ENCODE measurements at places on chromosomes 4 and X.

- no peak for DNase-seq
- H3K27me3 ChIP-seq, result no peaks in the 10 kb centered on the region
- no peaks in the 10 kb centered on the region for H3K4me1 ChIP-seq
- no peak within 1 kb of the TSS for H3K27ac ChIP-seq
- 0 out of 2 replicates have a peak within 1 kb of the TSS, but pooled peaks have one; percentile 5 for H3K4me3 ChIP-seq
These were observed at the start of gene NDST4 for GRCh38 chr4:115113506-115114106. Gene NDST4 (minus strand): TSS chr4:115113620. CDS start chr4:115077036, 36,584 bp downstream.

- no peak overlapping the region for H3K4me3 ChIP-seq
- H3K27me3 ChIP-seq, result no peaks in the 10 kb centered on the region
- peaks cover 2% of the 10 kb centered on the region for H3K4me1 ChIP-seq
- no peaks in the 10 kb centered on the region for H3K36me3 ChIP-seq
- DNase-seq, result no peak
These were observed 14.7 kb downstream of the TBC1D14 start for GRCh38 chr4:6924361-6924779.

GRCh38 chr4:54066718-54067129 lies 2.3 kb upstream of the CHIC2 start:
- H3K36me3 ChIP-seq, result no peaks in the 10 kb centered on the region
- H3K4me1 ChIP-seq, result peaks cover 15% of the 10 kb centered on the region
- DNase-seq, result no peak

DNA sequence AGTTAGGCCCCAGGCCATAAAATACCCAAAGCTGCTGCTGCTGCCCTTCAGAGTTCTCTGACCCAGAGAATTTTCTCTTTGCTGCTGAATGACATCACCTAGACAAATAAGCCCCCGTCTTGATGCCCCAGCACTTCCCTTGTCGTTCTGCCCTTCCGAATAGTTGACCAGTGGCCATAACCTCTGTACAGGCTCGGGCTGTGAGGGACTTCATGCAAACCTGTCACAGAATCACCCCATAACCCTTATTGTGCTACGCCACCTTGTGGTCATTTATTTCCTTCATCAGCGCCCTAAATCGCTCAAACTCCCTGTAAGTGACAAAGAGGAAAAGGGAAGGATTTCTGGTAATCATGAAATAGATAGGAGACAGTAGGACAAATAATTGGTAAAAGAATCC lies 18.8 kb downstream of the SPACA5 start:
- no peaks in the 10 kb centered on the region for H3K36me3 ChIP-seq
- H3K4me3 ChIP-seq, result no peak overlapping the region
- H3K27me3 ChIP-seq, result no peaks in the 10 kb centered on the region
- DNase-seq, result no peak
- H3K27ac ChIP-seq, result no peak overlapping the region

DNA sequence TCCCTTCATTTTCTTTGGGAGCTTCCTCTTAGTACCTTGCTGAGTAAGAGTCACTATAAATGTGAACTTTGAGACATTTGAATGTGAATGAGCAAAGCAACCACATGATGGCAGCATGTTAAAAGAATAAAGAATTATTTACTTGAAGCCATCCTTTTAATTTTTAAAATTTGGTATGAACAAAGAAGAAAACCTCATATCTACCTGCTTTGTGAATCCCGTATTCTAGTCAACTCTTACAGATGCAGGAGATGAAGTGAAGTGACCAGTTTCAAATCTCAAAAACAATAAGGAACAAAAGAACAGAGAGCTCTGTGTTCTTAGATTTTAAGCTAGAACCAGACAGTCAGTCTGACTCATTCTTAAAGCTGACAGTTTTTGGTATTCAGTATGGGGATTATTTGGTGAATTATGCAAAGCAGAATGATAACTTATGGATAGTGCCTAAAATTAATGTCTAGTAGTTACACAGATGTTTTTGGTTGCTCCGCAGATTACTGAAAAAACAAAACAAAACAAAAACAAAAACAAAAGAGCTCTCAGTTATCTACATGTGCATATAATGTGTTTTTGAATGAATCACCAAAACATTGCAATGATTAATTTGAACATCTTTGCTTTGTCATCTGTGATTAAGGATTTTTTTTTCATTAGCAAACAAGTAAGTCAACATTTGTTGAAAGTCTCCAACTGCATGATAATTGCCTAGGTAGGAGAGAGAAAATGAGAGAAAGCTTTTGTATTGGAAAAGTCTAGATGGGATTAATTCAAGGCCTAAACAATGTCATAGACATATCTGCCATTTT lies 48.2 kb upstream of the H2AZ1 start:
- no peaks in the 10 kb centered on the region for H3K27me3 ChIP-seq
- H3K4me3 ChIP-seq, result no peak overlapping the region
- H3K36me3 ChIP-seq, result no peaks in the 10 kb centered on the region
- no peaks in the 10 kb centered on the region for H3K4me1 ChIP-seq
- H3K27ac ChIP-seq, result no peak overlapping the region
- no peak for DNase-seq

GRCh38 chr4:147288512-147288911 lies 192.4 kb upstream of the EDNRA start:
- H3K27ac ChIP-seq, result no peak overlapping the region
- H3K36me3 ChIP-seq, result no peaks in the 10 kb centered on the region
- H3K4me3 ChIP-seq, result no peak overlapping the region
- H3K4me1 ChIP-seq, result no peaks in the 10 kb centered on the region

GRCh38 chrX:40074080-40074958 lies 23.4 kb downstream of the BCOR start:
- H3K27me3 ChIP-seq, result no peaks in the 10 kb centered on the region
- H3K36me3 ChIP-seq, result no peaks in the 10 kb centered on the region
- H3K4me1 ChIP-seq, result no peaks in the 10 kb centered on the region
- H3K4me3 ChIP-seq, result no peak overlapping the region

DNA sequence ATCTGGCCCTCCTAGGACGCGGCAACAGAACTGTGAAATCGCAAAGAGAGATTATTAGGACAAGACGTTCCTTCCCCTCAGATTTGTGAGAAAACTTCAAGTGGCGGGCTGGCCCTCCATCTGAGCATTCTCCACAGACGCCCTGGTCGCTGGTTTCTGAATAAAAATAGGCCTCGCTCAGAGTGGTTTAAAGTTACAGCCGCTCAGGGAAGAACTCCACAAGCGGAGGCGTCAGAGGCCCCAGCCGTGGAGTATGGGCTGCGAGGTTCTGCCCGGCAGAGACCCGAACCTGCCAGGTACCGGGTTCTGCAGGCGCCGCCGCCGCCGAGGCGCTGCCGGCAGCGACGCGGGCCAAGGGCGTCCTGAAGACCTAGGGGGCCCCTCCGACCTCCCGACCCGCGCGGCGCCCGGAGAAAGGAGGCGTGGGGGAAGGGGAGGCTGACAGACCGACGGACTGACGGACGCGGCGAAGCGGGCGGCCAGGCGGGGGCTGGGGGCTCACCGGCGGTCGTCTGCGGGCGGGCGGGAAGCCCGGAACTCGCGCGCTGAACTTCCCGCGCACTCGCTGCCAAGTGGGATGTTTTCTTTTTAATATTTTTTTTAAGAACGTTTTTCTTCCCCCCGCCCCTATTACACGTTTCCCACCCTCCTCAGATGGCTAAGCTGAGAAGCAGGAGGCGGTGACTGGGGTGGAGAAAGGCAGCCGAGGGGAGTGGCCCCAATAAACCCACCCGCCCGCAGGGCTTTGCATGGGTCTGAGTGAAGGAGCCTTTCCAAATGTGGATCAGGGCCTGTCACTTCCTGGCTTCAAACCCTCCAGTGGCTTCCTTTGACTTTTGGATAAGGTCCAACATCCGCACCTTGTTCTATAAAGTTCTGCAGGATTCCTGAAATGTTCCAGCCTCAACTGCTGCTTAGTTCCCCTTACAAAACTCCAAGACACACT lies at the start of gene PABPC4L:
PABPC4L (minus strand) TSS at position 574 of the 946 bp plus-strand sequence. CDS start 770 bp downstream, outside the sequence.
- no peaks in the 10 kb centered on the region for H3K27me3 ChIP-seq
- no peak within 1 kb of the TSS for H3K27ac ChIP-seq
- H3K36me3 ChIP-seq, result no peaks in the 10 kb centered on the region
- no peaks in the 10 kb centered on the region for H3K4me1 ChIP-seq

DNA sequence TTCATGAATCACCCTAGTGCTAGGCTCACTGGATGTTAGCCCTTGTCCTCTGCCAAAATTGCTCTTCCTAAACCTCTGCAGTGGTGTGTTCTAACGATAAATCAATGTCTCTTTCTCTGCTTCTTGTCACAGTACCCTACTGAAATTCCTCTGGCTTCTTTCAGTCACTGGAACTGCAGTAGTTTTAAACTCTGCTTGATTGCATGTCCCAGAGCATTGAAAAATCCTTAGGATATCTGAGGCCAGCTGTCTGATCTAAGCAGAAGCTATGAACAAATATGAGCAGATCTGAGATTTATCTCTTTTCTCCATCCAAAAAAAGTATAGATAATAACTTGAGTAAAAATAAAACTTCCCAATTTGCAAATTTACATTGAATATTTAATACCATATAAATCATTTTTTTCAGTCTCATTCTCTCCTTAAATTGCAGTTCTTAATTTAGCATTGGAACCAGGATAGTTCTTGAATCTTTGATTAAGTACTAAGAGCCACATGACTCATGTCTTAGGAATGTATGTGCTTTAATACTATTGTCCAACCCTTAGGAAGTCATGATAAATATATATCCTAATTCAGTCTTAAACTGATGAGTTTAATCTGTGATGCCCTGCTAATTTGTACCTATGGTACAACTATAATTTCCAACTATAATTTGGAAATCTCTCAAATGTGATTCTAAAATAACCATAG lies 169.7 kb downstream of the PDHA2 start:
- H3K4me3 ChIP-seq, result no peak overlapping the region
- H3K4me1 ChIP-seq, result no peaks in the 10 kb centered on the region
- H3K27ac ChIP-seq, result no peak overlapping the region
- no peak for DNase-seq

DNA sequence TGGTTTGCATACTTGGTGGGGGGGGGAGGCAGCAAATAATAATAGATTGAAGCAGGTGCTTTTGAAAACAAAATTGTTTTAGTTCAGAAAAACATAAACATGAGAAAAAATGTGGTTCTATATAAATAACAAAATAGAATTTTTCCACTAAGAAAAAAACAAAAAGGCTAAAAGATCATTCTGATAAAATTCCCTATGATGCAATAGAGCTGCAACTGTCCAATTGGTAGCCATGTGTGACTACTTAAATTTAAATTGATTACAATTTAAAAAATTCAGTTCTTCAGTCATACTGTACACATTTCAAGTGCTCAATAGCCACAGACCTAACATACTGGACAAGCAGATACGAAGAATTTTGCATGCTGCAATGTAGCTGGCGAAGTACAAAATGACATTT lies 11.0 kb downstream of the TRMT10A start:
- H3K4me1 ChIP-seq, result no peaks in the 10 kb centered on the region
- no peaks in the 10 kb centered on the region for H3K27me3 ChIP-seq
- H3K27ac ChIP-seq, result no peak overlapping the region
- no peak for DNase-seq
- no peaks in the 10 kb centered on the region for H3K36me3 ChIP-seq
- H3K4me3 ChIP-seq, result no peak overlapping the region

GRCh38 chr4:168138143-168138542 lies 45.8 kb downstream of the ANXA10 start:
- H3K36me3 ChIP-seq, result no peaks in the 10 kb centered on the region
- no peak overlapping the region for H3K27ac ChIP-seq
- no peak overlapping the region for H3K4me3 ChIP-seq
- no peaks in the 10 kb centered on the region for H3K4me1 ChIP-seq
- no peak for DNase-seq

- H3K36me3 ChIP-seq, result no peaks in the 10 kb centered on the region
- DNase-seq, result no peak
- H3K27ac ChIP-seq, result peak overlapping the region; percentile 54
- peaks cover 3% of the 10 kb centered on the region for H3K4me1 ChIP-seq
- H3K4me3 ChIP-seq, result no peak overlapping the region
These were observed 37.9 kb downstream of the PDGFC start for GRCh38 chr4:156933633-156934258.

- H3K4me3 ChIP-seq, result no peak overlapping the region
- no peaks in the 10 kb centered on the region for H3K36me3 ChIP-seq
- no peak overlapping the region for H3K27ac ChIP-seq
These were observed 75.4 kb upstream of the FAT1 start for GRCh38 chr4:186798951-186799659.

GRCh38 chr4:61079427-61079826 lies 120.7 kb upstream of the ADGRL3 start:
- H3K36me3 ChIP-seq, result no peaks in the 10 kb centered on the region
- no peak overlapping the region for H3K27ac ChIP-seq
- no peaks in the 10 kb centered on the region for H3K27me3 ChIP-seq

DNA sequence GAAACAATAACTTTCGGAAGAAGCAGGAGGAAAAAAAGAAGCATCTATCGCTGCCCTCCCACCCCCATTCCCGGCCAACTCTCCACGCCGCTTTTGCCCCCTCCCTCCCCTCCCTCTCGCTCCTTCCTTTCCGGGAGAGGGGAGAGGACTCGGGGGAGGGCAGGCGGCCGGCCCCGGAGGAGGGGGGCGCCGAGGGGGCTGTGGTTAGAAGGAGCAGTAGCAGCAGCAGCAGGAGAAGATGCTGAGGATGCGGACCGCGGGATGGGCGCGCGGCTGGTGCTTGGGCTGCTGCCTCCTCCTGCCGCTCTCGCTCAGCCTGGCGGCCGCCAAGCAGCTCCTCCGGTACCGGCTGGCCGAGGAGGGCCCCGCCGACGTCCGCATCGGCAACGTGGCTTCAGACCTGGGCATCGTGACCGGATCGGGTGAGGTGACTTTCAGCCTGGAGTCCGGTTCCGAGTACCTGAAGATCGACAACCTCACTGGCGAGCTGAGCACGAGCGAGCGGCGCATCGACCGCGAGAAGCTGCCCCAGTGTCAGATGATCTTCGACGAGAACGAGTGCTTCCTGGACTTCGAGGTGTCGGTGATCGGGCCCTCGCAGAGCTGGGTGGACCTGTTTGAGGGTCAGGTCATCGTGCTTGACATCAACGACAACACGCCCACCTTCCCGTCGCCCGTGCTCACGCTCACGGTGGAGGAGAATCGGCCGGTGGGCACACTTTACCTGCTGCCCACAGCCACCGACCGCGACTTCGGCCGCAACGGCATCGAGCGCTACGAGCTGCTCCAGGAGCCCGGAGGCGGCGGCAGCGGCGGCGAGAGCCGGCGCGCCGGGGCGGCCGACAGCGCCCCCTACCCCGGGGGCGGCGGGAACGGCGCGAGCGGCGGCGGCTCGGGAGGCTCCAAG lies 1.3 kb downstream of the PCDH7 start:
- no peaks in the 10 kb centered on the region for H3K27me3 ChIP-seq
- H3K27ac ChIP-seq, result peak overlapping the region; percentile 72
- no peaks in the 10 kb centered on the region for H3K36me3 ChIP-seq
- peak overlapping the region; percentile 74 for H3K4me3 ChIP-seq
- no peak for DNase-seq

All from Panc1 (cell line).